SJCRH30 (cell line): ENCODE measurements at places on chromosomes 12 and 14.

GRCh38 chr12:54005853-54006558, 2.8 kb upstream of the HOXC8 start:
- DNase-seq: peak; percentile 91

DNA sequence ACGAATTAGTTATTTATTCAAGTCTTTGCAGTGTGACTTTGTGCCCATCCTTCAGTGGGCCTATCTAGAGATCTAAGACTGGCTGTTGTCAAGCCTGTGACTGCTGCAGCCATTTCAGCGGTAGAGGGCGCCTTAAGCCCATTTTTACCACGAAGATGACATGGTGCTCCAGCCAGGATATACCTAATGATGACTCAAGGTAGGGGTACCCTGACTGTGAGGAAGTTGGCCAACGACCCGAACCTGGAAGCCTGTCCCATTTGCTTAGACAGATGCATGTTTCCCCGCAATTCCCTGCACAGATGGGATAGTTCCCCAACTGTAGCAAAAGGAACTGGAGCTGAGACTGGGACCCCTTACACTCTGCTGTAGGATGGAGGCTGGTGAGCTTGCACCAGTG, 41.3 kb downstream of the RAB3IP start:
- DNase-seq: peak; percentile 17

- DNase-seq: no peak
Observed at GRCh38 chr12:120680165-120680738, 6.7 kb upstream of the MLEC start.

GRCh38 chr12:121224591-121224990, 14.7 kb downstream of the P2RX4 start:
- no peak for DNase-seq

- no peak for DNase-seq
Observed at GRCh38 chr12:52090291-52090690, 10.8 kb downstream of the SMIM41 start.

GRCh38 chr14:59343585-59343984, 121.6 kb downstream of the GPR135 start:
- peak; percentile 9 for DNase-seq

DNA sequence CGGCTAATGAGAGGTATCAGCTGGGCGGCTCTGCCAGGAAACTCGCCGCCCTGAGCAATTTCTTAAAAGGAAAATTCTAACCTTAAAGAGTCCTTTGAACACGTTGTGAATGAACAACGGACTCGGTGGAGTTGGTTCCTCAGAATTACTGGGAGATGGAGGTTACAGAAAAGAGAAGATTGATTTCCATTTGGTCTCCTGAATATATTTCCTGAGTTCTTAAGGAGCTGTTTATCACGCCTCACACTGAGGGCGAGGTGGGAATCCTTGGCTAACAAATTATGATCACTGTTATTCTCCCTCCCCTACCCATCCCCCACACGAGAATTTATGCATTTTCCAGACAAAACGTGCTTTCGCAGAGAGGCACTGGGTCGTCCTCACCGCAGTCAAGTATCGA, 194.5 kb upstream of the C14orf180 start:
- DNase-seq: no peak

- DNase-seq: no peak
Observed at GRCh38 chr12:132610051-132610759, at the start of gene LRCOL1. Gene LRCOL1 (minus strand): TSS chr12:132610582. CDS start chr12:132606251, 4,331 bp downstream.

GRCh38 chr12:94793191-94793595, 142.8 kb upstream of the TMCC3 start:
- DNase-seq: peak; percentile 57

GRCh38 chr14:24171422-24172260, at the start of gene REC8:
Gene REC8 (plus strand): TSS chr14:24172080. CDS start chr14:24172553, 473 bp downstream.
- DNase-seq: no peak

DNA sequence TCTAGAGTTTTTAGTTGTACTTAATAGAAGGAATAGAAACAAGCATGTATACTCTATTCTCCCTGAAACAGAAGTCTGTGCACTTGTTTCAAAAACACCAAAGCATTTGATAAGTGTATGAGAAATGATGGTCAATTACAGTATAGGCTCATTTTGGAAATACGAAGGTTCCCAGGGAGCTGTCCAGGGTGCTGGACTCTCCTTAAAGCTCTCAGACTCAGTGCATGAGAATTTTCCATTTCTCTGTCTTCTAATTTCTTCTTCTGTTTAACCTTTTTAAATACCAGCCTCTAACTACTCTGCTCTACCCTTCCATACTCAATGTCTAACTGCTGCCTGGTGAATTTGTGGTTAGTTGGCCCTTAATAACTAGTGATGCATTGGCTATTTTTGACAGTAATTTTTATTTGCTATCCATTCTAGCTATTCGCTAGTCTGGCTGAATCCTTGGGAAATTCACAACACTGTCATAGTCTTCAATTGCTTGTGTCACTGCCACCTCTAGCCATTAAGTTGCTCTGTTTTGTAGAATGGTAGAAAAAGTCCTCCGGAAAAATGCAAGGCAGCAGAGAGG, 229.2 kb downstream of the NRXN3 start:
- DNase-seq: peak; percentile 62

DNA sequence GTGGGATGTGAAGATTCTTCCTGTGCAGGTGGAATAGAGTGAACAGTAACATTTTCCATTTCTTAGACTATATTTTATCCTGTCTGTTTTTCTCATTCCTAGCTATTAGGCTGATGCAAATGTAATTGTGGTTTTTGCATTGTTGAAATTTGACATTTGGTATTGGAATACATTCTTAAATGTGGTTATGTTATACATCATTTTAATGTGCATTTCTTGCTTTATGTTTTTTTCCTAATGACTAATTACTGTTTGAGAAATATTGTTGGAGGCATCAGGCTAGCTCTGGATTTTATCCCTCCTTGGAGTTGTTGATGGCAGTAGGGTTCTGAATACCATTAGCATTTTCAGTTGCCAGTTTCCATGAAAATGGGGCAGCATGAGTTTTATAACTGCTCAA, 75.9 kb upstream of the GNG2 start:
- no peak for DNase-seq

GRCh38 chr14:101812071-101812470, 50.6 kb downstream of the PPP2R5C start:
- DNase-seq: no peak

GRCh38 chr14:51168215-51168613, 71.8 kb upstream of the TMX1 start:
- no peak for DNase-seq

GRCh38 chr12:66744461-66744860, 65.6 kb upstream of the GRIP1 start:
- no peak for DNase-seq

DNA sequence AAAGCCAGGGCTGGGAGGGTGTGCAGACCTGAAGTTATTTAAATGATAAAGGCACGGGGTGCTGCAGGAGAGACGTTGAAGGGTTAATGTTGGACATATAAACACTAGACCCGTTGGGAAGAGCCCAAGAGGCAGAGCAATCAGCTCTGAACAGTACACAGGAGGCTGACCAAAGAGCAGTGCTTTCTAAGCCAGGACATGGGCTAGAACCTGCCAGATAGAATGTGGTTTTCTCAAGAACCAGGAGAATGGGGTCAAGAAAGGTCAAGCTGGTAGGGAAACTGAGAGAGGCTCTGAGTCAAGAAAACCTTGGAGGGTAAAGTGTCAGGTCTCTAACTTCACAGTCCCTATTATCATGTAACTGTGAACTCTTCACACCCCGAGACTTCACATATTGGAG, 143.2 kb upstream of the EEA1 start:
- DNase-seq: no peak

- DNase-seq: no peak
Observed at GRCh38 chr14:30134936-30135335, 207.3 kb upstream of the PRKD1 start.

GRCh38 chr12:71581206-71581605, 82.4 kb downstream of the ZFC3H1 start:
- DNase-seq: no peak

- DNase-seq: no peak
Observed at GRCh38 chr12:78878459-78878858, 13.9 kb downstream of the SYT1 start.

GRCh38 chr14:65356327-65356836, 56.1 kb upstream of the FUT8 start:
- DNase-seq: no peak

DNA sequence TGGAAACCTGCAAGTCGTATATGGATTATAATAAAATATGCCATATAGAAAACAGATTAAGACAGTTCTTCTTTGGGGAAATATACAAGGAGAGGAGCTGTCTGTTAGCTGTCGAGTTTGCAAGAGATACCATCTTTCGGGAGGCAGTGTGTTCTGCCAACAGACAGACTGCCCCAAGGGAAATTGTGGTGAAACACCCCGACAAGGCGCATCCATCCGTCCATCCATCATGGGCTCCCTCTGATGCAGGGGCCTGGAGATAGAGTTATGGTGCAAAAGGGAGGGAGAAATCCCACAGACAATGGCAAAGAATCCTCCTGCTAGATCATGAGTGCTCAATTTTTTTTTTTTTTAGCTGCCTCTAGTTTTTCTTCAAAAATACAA, 156.3 kb downstream of the DPF3 start:
- no peak for DNase-seq

DNA sequence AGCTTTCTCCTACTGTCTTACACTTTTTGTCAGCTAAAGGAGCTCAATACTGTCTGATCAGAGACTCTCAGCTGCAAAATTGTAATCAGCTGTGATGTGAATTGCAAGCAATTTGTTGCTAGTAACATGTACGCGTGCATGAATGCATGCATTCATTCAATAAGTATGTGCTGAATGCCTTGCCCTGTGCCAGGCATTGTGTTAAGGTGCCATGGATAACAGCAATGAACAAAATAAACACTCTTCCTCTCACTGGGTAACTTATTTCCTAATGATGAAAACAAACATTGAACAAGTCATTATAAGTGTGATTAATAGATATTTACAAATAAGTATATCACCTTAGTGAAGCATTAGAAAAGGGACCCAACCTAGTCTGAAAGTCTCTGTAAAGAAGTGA, 163.2 kb upstream of the ARID2 start:
- DNase-seq: no peak

GRCh38 chr12:123516216-123516780, 17.2 kb downstream of the RILPL1 start:
- no peak for DNase-seq

DNA sequence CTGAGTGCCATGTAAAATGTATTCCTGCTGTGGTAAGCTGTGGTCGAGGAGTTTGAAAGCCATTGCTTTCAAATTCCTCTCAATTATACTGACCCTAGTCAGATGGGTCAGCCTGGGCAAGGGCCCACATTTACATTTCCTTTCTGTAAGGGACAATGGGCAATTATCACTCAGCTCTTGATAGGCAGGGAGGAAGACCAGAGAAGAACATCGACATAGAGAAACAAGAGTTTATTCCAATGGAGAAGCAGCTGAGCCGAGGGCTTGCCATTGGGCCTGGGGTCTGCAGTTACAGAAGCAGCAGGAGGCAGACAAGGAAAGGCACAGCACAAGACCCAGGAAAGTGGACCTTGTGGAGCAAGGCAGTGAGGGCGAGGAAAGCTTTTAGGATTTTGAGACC, 9.7 kb downstream of the NRIP2 start:
- DNase-seq: no peak

GRCh38 chr12:8108808-8109398, 14.5 kb upstream of the CLEC4A start:
- DNase-seq: peak; percentile 80

- DNase-seq: no peak
Observed at GRCh38 chr14:104228221-104228620, 89.8 kb downstream of the KIF26A start.

DNA sequence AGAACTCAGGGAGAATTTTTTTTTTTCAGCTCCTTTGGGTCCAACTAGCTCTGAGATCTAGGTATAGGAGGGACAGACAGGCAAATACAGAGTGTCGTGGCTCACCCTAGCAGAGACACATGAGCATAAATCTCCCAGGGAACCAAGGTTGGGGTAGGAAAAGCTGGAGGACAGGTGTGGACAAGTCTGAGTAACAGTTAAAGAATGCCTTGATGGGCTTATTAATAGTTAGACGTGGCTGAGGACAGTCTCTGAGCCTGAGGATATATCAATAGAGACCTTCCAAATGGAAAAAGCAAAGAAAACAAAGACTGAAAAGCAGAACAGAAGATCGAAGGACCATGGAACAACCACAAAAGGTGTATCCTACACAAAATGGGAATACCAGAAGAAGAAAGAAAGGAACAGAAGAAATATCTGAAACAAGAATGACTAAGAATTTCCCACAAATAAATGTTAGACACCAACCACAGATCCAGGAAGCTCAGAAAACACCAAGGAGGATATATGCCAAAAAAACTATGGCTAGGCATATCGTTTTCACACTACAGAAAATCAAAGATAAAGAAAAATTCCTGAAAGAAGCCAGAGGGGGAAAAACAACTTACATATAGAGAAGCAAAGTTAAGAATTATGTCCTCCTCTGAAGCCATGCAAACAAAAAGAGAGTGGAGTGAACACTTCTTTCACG, 80.9 kb downstream of the PTPRB start:
- DNase-seq: no peak

DNA sequence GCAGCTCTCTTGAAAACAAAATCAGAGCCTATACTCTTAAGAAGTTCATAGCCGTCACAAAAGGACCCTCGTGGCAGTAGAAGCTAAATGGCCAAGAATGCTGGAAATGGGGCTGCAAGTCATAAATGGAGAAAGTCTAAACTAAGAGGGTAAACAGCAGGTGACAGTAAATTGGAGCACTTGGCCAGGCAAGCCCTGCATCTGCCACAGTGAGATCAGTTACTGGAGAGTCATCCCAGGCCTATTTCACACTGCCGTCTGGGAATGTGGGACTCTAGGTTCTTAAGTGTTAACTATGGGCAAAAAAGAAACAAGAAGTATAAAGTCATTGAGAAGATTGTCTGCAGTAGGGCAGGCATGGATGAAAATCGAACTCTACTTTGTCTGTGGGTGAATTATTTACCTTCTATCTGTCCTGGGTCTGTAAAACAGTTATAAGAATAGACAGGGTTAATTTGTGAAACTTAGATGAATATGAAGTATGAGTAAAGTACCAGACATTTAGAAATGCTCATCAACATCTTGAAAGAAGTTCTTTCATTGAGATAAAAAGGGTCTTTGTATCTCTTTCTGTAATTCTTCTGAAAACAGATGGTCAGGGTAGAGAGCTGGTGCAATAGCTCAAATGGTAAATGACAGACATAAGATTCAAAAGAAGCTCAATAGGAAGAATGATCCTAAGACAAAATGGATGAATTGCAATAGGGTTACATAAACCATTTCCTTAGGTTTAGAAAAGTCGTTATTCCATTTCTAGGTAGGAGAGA, 792.5 kb downstream of the DIO2 start:
- DNase-seq: no peak

- DNase-seq: no peak
Observed at GRCh38 chr14:76502638-76503037, 126.7 kb downstream of the ESRRB start.

DNA sequence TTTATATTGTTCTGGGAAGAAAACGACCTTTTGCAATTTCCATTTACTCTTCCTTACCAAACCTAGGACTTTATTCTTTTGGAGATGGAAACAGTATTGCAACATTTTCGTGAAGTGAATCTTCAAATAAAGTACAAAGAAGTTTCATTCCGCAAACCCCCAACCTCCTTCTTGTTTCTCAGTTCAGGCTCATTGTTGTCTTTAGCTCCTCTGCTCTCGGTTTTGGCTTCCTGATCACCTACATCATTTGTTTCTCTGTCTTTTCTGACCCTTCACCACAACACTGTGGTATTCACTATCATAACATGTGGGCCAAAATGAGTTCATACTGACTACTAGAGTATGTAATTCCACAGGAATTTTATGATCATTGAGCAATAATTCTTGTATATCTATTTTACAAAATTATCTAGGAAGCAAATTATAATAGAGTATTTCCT, 266.8 kb downstream of the ADAMTS20 start:
- DNase-seq: no peak
